Activated naive CD8-positive, alpha-beta T cell treated with anti-CD3 and anti-CD28 coated beads, Interleukin-2, amount 50 U/mL, for 24 hours (primary cell): ENCODE measurements at places on chromosomes 16 and 17.

DNA sequence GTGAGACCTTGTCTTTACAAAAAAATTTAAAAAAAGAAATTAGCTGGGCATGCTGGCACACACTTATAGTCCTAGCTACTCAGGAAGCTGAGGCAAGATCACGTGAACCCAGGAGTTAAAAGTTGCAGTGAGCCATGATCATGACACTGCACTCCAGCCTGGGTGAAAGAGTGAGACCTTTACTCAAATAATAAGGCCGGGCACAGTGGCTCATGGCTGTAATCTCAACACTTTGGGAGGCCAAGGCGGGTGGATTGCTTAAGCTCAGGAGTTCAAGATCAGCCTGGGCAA, 11.5 kb upstream of the RIPOR1 start:
- no peak overlapping the region for H3K27ac ChIP-seq
- H3K36me3 ChIP-seq, result no peaks in the 10 kb centered on the region
- no peak for DNase-seq
- H3K4me3 ChIP-seq, result no peak overlapping the region
- H3K27me3 ChIP-seq, result no peaks in the 10 kb centered on the region

- no peaks in the 10 kb centered on the region for H3K4me1 ChIP-seq
- DNase-seq, result no peak
- no peaks in the 10 kb centered on the region for H3K27me3 ChIP-seq
- H3K27ac ChIP-seq, result no peak overlapping the region
- H3K36me3 ChIP-seq, result no peaks in the 10 kb centered on the region
Observed at GRCh38 chr17:12706070-12706469, 40.4 kb downstream of the MYOCD start.

DNA sequence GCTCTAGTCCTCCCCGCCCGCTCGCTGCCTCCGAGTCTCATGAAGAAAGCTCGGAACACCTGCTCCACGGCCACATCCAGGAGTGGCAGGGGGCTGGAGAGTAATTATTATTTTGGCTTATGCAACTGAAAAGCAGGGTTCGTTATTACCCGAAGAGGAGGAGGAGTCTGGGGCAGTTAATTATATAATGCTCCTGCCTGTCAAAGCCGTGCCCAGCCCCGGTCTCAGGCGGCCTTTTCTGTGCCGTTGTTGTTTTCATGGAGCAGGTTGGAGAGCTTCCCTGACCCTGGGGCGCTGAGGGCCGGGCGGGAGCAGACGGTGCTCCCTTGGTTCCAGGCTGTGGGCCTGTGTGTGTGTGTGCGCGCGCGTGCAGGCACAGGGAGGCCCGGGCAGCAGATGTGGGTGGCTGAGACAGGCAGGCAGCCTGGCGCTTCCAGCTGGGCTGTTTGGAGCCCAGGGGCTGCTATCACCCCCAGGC, 2.4 kb downstream of the JPH3 start:
- DNase-seq, result no peak
- H3K27ac ChIP-seq, result no peak overlapping the region
- H3K4me3 ChIP-seq, result no peak overlapping the region
- peaks cover 10% of the 10 kb centered on the region for H3K4me1 ChIP-seq
- H3K27me3 ChIP-seq, result peaks cover 65% of the 10 kb centered on the region

GRCh38 chr17:40956401-40957254, 10.1 kb downstream of the KRT39 start:
- H3K27me3 ChIP-seq, result peaks cover 24% of the 10 kb centered on the region
- no peak overlapping the region for H3K4me3 ChIP-seq
- H3K36me3 ChIP-seq, result no peaks in the 10 kb centered on the region
- H3K27ac ChIP-seq, result no peak overlapping the region
- no peaks in the 10 kb centered on the region for H3K4me1 ChIP-seq
- no peak for DNase-seq

- no peak overlapping the region for H3K4me3 ChIP-seq
- no peaks in the 10 kb centered on the region for H3K4me1 ChIP-seq
- no peaks in the 10 kb centered on the region for H3K36me3 ChIP-seq
- no peak for DNase-seq
- H3K27ac ChIP-seq, result no peak overlapping the region
- H3K27me3 ChIP-seq, result peaks cover 1% of the 10 kb centered on the region
Observed at GRCh38 chr16:54135361-54136275, 151.0 kb downstream of the IRX3 start.

DNA sequence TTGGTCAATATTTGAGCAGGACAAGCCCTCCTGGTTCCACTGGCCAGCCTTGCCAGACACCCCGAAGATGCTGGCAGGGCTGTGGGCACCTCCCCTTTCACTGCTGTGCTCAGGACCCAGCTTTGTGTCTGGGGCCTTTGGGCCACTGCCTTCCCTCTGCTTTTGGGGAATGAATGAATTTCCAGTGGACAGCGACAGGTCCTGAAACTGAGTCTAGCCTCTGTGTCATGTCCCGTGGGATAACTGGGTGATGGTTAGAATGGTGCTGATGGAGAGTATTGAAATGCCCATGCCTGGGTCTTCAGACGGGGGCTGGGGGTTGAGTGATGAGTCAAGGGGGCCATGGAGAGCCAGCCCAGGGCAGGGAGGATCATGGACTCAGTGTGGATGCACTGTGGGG, 135.8 kb downstream of the FOXL1 start:
- no peak for DNase-seq
- H3K36me3 ChIP-seq, result no peaks in the 10 kb centered on the region
- H3K4me1 ChIP-seq, result no peaks in the 10 kb centered on the region
- H3K27ac ChIP-seq, result no peak overlapping the region

DNA sequence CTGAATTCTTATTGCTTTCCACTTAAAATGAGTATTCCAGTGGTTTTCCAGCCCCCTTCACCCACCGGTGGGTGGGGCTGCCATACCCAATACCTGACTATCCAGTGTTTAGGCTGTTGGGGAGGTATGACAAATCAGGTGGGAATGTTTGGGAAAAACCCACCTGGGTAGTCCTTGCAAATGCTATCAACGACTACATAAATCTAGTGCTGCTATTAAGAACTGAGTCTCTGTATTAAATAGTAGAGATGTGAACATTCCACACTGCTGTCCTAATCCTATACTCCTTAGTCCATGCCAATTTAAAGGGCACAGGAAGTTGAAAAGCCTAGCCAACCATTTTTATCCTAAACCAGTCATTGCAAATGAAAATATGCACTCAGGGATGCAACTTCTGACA, 126.6 kb downstream of the AXIN2 start:
- no peak overlapping the region for H3K27ac ChIP-seq
- no peak for DNase-seq
- H3K27me3 ChIP-seq, result peaks cover 24% of the 10 kb centered on the region

DNA sequence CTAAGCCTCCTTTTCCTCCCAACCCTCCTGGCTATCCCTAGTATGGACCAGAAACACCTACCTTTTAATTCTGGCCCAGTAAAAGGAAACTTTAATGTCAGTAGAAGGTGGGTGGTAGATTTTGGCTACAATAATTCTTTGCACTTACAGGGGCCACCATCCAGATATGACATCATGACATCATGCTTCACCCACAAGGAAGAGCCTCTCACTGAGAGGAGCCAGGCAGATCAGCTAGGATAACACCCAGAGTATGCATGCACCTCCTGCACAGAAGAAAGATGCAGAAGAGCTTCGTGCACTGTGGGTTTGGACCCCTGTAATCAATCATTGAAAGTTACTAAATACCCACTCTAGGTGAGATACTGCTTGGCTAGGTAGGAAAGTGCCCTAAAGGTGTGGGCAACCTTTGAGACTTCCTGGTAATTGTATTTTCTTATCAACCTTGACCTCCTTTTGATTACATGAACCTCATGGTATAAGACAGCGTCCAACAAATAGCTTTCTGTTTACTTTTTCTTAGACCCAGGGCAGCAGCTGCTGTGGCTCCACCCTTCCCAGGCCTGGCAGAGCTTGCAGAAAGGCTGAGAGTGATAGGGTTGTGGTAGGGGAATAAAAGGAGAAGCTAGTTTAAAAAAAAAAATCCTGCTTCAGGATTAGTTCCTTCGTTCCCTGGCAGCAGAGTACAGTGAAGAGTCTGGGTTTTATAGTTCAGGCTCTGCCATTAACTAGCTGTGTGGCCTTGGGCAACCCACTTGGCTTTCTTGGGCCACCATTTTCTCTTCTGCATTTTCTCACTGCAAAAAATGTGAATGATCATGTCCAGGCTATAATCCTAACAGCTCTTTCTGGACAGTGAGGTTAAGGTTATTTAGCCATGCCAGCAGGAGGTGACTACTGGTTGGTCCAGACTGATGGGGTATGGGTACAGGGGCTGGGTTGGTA, 6.2 kb downstream of the MAP3K14 start:
- no peak for DNase-seq
- H3K36me3 ChIP-seq, result peaks cover 73% of the 10 kb centered on the region
- H3K4me1 ChIP-seq, result peaks cover 95% of the 10 kb centered on the region

GRCh38 chr16:69298261-69298660, 12.9 kb upstream of the VPS4A start:
- no peak overlapping the region for H3K4me3 ChIP-seq
- H3K36me3 ChIP-seq, result peaks cover 1% of the 10 kb centered on the region
- H3K4me1 ChIP-seq, result peaks cover 4% of the 10 kb centered on the region
- no peaks in the 10 kb centered on the region for H3K27me3 ChIP-seq

- H3K27me3 ChIP-seq, result peaks cover 3% of the 10 kb centered on the region
- H3K4me3 ChIP-seq, result no peak overlapping the region
- H3K36me3 ChIP-seq, result no peaks in the 10 kb centered on the region
- no peak overlapping the region for H3K27ac ChIP-seq
Observed at GRCh38 chr17:13244513-13244912, 226.7 kb upstream of the ELAC2 start.

DNA sequence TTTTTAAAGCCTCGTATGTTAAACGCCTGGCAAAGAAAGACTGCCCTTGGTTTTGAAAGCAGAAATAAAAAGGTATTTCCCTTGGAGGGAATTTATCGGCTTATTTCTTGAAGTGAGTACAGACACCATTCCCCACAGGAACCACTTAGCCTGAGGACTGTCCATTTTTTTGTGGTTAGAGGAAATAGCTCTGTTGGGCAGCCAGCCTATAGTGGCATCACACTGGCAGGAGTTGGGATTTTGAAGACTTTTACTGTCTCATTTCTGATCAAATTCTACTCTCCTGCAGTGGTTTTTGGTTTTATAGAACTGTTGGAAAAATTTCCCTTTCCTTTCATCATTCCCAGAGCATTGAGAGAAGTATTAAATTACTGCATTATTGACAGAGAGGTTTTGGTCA, 34.1 kb upstream of the CDC6 start:
- H3K36me3 ChIP-seq, result peaks cover 14% of the 10 kb centered on the region
- H3K4me3 ChIP-seq, result no peak overlapping the region
- H3K27me3 ChIP-seq, result no peaks in the 10 kb centered on the region
- DNase-seq, result no peak
- peaks cover 11% of the 10 kb centered on the region for H3K4me1 ChIP-seq

- no peaks in the 10 kb centered on the region for H3K27me3 ChIP-seq
- H3K4me1 ChIP-seq, result peaks cover 48% of the 10 kb centered on the region
- peaks cover 6% of the 10 kb centered on the region for H3K36me3 ChIP-seq
- no peak for DNase-seq
Observed at GRCh38 chr16:53093162-53093744, 38.5 kb downstream of the CHD9 start.

DNA sequence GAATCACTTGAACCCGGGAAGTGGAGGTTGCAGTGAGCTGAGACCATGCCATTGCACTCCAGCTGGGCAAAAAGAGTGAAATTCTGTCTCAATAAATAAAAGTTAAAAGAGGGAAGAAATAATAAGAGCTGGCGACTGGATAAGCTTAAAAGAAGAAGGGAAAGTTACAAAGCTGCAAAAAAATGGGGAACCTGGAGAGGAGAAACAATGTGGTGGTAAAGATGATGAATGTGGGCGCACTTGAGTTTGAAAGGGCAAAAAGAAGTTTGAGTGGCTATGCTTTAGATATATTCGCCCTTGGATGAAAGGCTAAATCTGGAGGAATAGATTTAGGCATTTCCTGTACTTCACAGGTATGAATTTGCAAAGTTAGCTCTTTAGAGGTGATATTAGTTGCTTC, 53.0 kb upstream of the YPEL2 start:
- no peaks in the 10 kb centered on the region for H3K27me3 ChIP-seq
- no peak for DNase-seq
- H3K4me3 ChIP-seq, result no peak overlapping the region
- peaks cover 6% of the 10 kb centered on the region for H3K4me1 ChIP-seq
